ENCODE measurements at places on chromosomes 4 and X.

DNA sequence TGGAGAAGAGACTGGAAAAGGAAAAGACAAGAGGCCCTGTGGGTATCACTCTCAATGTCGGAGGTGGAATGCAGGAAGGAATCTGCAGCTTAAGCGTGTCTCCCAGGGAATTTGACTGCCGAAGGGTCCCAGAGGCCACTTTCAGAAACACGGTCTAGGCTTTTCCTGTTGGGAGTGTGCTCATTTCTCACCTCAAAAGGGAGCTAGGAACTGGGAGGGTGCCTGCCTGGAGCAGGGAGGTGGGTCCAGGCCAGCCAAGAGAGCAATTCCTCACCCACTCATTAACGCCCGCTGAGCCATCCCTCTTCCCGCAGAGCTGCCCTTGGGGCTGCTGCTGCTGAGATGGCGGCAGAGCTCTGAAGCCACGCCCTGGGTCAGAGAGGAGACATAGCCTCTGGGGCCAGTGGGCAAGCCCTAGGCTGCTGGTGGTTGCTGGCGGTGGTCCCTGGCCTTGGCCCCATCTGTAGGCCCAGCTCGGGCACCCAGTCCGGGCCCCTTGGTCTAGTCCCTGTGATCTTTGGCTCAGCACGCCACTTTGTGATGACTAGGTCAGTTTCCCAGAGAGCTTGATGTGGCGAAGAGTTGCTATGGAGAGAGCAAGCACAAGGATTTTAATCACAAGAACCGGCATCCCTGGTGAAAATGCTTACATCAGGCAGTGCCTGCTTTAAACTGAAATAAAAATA lies 4.1 kb downstream of the ZNF185 start:
- no peak for DNase-seq

GRCh38 chr4:74632634-74633033 lies 161.7 kb downstream of the BTC start:
- DNase-seq, result peak; percentile 81

- DNase-seq, result no peak
These were observed 90.8 kb downstream of the IRF2 start for GRCh38 chr4:184383497-184384055.

GRCh38 chr4:164866817-164867490 lies 10.0 kb upstream of the APELA start:
- DNase-seq, result no peak

- no peak for DNase-seq
These were observed 57.4 kb downstream of the DCK start for GRCh38 chr4:71050809-71051208.

DNA sequence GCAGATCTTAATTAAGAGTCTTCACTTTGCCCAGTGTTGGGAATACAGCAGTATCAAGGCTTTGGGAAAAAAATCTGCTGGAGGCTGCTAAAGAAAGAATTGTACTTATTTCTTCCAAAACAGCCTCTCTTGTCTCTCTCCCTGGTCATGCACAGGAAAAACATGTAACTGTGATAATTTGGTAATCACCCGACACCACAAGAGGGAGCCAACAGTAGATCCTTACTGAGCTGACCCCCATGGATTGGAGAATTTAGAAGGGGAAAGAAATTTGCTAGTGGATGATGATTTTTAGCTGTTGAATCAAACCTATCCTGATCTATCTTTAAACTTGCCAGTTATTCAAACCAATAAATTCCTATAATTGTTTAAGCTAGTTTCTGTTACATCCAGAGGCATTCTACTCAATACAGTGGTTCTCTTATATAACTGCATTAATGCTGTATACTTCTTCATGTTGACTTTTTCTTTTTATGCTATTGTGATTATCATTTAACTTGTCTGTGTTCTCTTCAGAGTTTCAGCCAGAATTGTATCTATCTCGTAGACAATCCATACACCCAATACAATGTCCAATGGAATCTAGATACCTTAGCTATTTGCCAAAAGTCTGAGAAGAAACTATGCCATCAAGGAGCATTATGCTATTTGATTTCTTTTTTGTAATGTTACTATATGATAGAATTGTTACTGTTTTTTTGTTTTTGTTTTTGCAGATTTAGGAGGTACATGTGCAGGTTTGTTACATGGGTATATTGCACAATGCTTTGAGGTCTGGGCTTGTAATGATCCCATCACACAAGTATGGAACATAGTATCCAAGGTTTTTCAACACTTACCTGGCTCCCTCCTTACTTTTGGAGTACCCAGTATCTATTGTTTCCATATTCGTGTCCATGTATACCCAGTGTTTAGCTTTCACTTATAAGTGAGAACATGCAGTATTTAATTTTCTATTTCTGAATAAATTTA lies 31.3 kb upstream of the ARHGEF38 start:
- no peak for DNase-seq

- no peak for DNase-seq
These were observed 377.7 kb downstream of the PRDM5 start for GRCh38 chr4:120544838-120545237.

DNA sequence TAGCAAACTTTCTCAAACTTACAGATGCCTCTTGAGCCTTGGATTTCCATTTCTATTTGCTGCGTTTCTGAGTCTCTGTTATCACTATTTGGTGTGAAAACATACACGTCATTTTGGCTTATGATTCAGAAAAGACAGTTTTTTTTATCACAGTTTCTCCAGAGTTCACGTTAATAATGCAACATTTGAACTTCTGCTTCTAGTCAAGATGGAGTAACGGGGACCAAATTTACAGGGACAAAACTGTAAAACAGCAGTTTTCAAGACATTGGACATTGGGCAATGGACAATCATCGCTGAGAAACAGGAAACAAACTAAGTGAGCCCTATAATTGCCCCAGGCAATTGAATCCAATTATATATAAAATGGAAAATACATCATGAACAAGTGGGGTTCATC lies 36.2 kb upstream of the TASL start:
- peak; percentile 74 for DNase-seq

DNA sequence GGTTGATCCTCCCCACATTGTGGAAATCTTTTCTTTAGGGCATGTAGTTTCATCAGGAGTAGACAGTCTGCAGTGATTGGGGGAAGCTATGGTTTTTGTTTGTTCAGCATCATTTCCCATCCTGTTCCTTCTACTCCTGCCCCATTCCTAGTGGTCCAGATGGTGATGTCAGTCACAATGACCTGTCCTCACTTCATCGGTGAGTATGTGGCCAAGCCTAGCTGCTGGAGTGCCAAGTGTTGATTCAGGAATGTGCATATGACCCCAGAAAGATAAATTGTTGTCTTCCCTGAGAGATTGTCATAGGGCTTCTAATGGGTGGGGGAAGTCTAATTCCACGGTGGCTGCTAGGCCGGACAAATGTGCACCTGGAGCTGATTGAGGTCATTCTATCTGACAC lies 130.6 kb upstream of the FAT1 start:
- DNase-seq, result no peak

DNA sequence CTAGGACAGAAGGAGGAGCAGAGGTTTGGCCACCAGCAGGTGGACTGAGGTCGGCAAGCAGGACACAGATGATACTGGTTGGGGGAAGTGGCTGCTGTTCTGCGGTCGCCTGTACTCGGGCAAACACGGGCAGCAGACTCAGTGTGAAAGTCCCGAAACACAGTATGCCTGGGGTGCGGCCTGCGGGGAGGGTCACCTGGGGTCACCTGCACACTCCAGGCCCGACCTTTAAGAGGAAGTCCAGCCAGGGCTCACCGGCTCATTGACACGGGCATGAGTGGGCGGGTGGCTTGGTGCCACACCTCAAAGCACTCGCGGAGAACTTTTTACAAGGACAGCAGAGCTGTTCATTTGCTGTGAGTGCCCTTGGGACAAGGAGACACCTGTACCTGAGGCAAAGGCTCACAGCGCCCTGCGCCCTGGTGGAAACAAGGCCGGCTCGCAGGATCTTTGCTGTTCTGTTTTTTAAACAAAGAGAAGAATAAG lies 71.5 kb upstream of the MXD4 start:
- peak; percentile 81 for DNase-seq

- DNase-seq, result no peak
These were observed 449.2 kb downstream of the GRXCR1 start for GRCh38 chr4:43341741-43342140.

GRCh38 chr4:148540622-148541326 lies 98.6 kb upstream of the NR3C2 start:
- no peak for DNase-seq

- DNase-seq, result no peak
These were observed 149.8 kb downstream of the SPCS3 start for GRCh38 chr4:176469546-176469945.

DNA sequence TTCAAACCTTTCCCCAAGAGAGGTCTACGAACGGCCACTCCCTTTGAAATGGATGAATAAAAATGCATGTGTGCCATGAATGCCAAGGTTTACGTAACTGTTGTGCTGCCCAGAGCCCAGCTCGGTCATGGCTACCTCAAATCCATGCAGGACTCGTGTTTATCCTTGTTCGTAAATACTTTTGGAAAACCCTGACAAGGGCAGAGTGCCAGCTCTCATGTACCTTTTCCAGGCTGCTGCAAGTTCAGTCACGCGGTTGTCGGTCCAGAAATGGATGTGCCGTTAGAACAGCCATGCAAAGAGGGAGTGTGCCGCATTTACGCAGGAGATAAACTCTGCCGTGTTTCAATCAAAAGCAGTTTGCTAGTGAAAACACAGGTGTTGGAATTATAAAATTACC lies 123.4 kb downstream of the AMELX start:
- no peak for DNase-seq

- no peak for DNase-seq
These were observed 29.4 kb downstream of the FGF5 start for GRCh38 chr4:80295826-80296225.

GRCh38 chrX:122583551-122583950 lies 600.5 kb upstream of the GRIA3 start:
- no peak for DNase-seq

- DNase-seq, result no peak
These were observed 15.4 kb upstream of the KLHL2 start for GRCh38 chr4:165191814-165192499.

- peak; percentile 5 for DNase-seq
These were observed 51.6 kb upstream of the HTR2C start for GRCh38 chrX:114532111-114532805.

GRCh38 chr4:139691-140090 lies 15.4 kb downstream of the ZNF718 start:
- no peak for DNase-seq

- peak; percentile 97 for DNase-seq
These were observed at the start of gene EOLA1 for GRCh38 chrX:149540621-149541520. Gene EOLA1 (plus strand): TSS chrX:149541012. CDS start chrX:149545631, 4,619 bp downstream.

- DNase-seq, result peak; percentile 96
These were observed 11.4 kb upstream of the TAPT1 start for GRCh38 chr4:16237715-16238114.

- no peak for DNase-seq
These were observed 11.6 kb downstream of the TBX22 start for GRCh38 chrX:80026116-80026515.

DNA sequence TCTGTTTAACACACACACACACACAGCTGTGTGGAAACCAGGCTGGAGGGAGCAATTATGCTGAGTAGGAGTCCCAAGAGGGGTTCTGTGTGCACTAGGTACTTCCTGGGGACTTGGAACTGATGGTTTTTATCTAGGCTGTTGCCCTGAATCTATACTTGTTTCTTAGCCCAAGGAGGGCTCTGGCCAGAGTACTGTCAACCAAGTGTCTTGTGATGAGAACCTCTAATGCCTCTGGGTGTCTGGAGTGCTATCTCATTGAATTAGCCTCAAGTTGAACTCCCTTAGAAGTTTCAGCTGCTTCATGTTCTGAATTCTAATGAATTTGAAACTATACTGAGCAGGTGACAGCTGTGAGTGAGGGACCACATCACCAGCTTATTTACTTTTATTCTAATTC lies 16.6 kb downstream of the ARHGAP24 start:
- DNase-seq, result no peak

DNA sequence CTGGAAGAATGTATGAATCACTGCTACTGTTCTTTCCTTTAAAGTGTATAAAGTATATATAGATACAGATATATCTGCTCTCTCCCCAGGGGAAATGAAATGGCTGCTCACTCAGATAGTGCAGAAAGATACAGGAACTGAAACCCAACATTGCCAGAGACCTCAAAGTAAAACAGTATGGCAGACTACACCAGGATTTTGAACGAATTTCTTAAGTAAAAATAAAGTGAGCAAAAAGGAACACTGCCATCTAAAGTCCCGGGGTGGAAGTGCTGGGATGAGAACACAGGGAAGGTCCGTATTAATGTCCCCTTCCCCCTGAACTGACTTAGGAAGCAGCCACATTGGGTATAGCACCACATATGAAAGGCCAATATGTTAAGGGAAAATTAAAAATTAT lies 93.4 kb downstream of the TMA16 start:
- peak; percentile 95 for DNase-seq

DNA sequence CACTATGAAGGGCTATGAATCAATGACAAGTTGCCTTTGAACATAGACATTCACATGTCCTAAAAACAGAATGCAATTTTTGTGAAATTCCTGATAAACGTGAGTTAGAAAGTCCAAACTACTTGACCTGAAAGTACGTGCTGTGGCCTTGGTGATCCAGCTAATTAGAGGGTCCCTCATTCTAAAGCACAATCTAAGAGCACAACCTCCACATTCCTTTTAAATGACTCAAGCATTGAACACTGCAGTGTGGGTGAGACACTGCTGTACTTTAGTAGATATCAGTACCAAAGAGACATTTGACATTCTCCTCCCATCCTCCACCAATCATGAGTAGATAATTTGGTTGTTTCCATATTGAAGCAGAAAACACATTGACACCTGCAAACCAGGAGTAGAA lies 73.5 kb downstream of the FAM47B start:
- DNase-seq, result no peak

GRCh38 chrX:121028419-121028818 lies 19.0 kb upstream of the GLUD2 start:
- DNase-seq, result no peak

DNA sequence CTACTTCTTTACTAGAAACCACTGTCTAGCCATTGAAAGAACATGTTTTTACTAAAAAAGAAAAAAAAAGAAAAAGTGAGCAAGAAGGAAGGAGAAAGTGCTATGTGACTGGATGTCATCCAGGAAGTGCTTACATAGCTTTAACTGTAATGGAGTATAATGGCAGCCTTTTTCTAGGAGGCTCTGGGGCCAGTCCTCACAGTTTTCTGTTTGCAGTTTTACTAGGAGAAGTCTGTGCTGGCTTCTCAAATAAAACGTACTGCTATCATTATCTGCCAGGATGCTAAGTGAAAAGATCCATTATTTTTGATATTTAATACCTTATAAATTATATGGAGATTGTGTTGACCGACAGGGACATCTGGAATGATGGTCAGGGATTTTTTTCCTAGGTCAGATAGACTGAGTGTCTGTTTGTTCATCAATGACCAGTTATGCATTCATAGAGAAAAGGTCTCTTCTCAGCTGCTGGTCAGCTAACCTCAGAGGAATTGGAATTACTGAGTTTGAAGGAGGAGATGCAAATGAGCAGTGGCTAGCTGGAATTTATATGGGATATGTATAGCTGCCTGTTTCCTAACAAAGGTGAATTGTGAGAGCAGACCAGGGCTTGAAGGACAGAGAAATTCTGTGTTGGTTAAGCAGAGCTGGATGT lies 21.7 kb downstream of the LPAR4 start:
- no peak for DNase-seq

- no peak for DNase-seq
These were observed 2.4 kb downstream of the RAP2C start for GRCh38 chrX:132216806-132217202.

- no peak for DNase-seq
These were observed 31.4 kb downstream of the VCX2 start for GRCh38 chrX:8139716-8140115.

GRCh38 chr4:118973295-118973694 lies 84.6 kb downstream of the SYNPO2 start:
- no peak for DNase-seq

GRCh38 chrX:19513383-19513782 lies 1.9 kb downstream of the MAP3K15 start:
- no peak for DNase-seq
